Stimulated activated CD8-positive, alpha-beta memory T cell treated with anti-CD3 and anti-CD28 coated beads, Interleukin-2, amount 100 ng/mL, for 48 hours (primary cell): ENCODE measurements at places on chromosomes 2 and 18.

- no peak for DNase-seq
Measured at GRCh38 chr2:192498747-192499146, 304.0 kb upstream of the TMEFF2 start.

GRCh38 chr2:28915939-28916338, 21.5 kb downstream of the WDR43 start:
- DNase-seq: no peak

- DNase-seq: no peak
Measured at GRCh38 chr2:68646303-68646702, 2.9 kb downstream of the PROKR1 start.

GRCh38 chr2:47043142-47043890, 111.8 kb downstream of the STPG4 start:
- DNase-seq: no peak

- no peak for DNase-seq
Measured at GRCh38 chr2:65193446-65193845, 34.2 kb upstream of the ACTR2 start.

DNA sequence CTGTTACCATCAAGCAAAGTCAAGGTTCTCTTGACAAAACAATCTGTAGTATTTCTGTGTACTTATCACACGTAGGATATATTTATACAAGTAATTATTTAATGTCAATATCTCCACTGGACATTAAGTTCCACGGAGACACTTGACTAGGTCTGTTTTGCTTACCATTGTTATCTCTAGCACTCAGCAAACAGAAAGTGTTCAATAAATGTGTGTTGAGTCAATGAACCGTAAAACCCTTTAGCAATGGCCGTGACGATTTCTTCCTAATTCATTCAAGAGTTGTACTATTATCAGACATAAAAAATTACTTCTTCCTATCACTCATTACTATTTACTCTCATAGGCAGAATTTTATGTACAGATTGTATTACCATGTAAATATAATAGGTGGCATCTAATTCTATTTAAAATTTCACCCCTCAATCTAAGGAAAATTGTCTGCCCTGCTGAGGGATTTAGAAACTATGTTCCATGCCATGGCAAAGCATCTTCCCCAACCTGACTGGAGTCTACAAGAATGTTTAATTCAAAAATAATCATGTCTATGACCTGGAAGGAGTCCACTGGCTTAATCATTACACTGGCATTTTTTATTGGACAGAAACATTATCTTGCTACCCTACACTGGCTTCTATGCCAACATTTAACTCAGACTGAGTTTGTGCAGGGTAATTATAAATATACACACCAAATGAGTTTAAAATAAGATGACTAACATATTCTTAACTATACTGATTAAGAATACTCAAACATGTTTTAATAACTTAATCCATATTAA, 301.9 kb downstream of the ZEB2 start:
- no peak for DNase-seq

- no peak for DNase-seq
Measured at GRCh38 chr2:150732064-150732463, 244.6 kb upstream of the RND3 start.

DNA sequence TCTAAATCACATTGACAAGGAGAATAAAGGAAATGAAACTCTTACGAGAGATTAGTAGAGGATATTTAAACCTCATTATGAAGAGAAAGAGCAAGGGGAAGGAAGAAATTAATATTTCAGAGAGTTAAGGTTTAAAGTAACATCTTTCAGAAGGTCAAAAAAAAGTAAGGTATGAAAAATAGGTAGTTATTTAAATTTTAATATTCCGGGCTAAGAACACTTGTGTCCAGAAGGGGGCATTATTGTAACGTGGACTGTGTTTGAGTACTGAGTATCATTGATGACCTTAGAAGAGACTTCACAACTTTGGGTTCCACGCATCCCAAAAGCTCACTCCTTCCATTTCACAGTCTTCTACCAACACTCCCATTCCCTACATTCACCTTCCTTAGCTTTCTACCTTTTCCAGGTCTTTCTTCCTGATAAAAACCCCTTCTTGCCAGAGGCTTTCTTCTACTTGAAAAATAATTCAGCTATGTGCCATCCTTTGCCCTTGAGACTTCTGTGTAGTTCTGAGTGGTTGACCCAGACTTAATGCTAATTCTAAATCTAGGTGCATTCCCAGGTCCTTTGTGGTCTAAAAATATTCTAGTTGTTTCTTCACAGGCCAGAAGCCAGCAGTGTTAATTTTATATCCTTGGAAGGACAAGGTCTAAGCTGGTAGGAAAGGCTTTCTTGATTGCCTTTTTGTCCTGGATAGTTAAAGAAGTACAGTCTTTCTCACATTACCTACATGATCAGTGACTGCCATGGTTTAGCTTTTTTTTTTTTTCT, 16.5 kb downstream of the DYNC1I2 start:
- DNase-seq: no peak

DNA sequence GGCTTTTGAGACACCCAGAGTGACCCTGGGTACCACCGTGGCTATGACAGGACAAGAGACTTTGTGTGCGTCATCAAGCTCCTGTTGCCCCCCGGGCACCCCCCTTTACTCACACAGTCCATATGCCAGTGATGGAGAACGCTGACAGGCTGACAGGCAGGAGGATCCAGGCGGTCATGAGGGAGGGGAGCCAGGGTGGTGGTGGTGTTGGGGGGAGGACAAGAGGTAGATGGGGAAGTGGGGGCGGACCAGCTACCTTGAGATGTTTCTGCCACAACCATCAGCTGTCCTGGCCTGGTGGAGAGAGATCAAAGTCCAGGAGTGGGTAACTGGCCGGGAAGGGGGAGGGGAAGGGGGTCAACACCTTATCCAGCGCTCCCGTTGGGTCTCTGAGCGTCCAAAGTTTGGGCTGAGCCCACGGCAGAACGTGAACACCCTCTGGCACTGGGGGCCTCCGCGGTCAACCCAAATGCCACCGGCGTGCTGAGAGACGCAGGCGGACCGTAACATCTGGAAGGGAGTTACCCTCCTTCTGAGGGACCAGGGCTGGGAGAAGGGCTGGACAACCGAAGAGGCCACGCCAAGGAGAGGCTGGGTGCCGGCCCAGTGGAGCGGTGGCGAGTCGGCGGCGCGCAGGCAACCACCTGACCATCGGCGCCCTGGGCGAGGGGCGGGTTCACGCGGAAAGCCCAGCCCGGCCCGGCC, 575 bp downstream of the TMEM150A start:
- DNase-seq: no peak

- DNase-seq: no peak
Measured at GRCh38 chr2:215420471-215420935, 15.4 kb downstream of the FN1 start.

- DNase-seq: no peak
Measured at GRCh38 chr18:77108821-77109647, 23.5 kb downstream of the MBP start.

GRCh38 chr2:96663829-96664228, 21.3 kb downstream of the FER1L5 start:
- DNase-seq: no peak

- no peak for DNase-seq
Measured at GRCh38 chr2:173254659-173255058, 100.0 kb upstream of the CDCA7 start.

GRCh38 chr2:136106505-136106904, 11.4 kb downstream of the CXCR4 start:
- DNase-seq: no peak

DNA sequence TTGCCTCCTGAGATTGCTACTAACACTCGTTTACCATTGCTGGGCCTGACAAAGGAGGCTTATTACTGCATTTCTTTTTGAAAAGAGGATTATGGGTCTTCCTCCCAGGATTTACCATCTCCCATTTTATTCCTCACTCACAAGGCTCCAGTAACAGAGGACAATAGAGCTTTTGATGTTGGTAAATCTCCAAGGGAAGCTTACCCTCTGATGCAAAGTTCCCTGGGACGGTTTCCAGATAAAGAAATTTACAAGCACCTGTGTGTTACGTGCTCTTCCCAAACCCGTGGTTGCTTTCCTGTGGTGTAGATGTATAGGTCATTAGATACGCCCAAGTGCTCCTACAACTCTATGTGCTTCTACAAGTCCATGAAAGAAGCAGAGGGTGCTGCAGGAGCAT, 17.1 kb downstream of the VSNL1 start:
- no peak for DNase-seq

- no peak for DNase-seq
Measured at GRCh38 chr18:27253571-27253970, 68.5 kb upstream of the CHST9 start.

DNA sequence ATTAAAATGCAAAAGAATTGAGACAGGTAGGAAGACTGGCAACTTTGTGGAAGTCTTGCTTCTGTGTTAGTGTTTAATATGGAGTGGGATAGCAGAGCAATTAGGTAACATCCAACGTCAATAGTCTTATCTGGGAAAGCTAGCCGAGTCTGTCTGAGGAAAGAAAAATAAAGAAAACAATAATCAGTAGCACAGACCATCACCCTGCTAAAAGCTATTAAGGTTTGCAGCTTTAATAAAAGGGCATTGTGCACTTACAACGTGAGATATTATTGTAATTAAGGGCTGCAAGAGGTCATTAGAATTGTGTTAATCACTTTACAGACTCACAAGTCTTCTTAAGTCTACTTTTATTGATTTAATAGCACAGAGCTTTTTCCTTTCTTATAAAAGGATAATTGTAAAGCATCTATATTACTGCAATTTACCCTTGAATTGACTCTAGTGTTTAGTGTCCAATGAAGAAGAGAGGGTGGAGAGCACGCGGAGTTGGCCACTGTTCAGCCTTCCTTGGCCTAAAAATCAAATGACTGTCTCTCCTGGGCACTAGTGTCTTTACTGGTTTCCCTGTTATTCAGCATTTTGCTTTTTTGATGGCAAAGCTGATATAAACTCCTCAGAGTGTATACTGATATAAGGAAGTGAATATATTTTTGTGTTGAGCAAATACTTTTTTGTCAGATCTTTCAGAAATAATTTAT, 2.0 kb downstream of the CDH7 start:
- DNase-seq: no peak

- no peak for DNase-seq
Measured at GRCh38 chr2:18703555-18703954, 114.2 kb upstream of the NT5C1B start.

DNA sequence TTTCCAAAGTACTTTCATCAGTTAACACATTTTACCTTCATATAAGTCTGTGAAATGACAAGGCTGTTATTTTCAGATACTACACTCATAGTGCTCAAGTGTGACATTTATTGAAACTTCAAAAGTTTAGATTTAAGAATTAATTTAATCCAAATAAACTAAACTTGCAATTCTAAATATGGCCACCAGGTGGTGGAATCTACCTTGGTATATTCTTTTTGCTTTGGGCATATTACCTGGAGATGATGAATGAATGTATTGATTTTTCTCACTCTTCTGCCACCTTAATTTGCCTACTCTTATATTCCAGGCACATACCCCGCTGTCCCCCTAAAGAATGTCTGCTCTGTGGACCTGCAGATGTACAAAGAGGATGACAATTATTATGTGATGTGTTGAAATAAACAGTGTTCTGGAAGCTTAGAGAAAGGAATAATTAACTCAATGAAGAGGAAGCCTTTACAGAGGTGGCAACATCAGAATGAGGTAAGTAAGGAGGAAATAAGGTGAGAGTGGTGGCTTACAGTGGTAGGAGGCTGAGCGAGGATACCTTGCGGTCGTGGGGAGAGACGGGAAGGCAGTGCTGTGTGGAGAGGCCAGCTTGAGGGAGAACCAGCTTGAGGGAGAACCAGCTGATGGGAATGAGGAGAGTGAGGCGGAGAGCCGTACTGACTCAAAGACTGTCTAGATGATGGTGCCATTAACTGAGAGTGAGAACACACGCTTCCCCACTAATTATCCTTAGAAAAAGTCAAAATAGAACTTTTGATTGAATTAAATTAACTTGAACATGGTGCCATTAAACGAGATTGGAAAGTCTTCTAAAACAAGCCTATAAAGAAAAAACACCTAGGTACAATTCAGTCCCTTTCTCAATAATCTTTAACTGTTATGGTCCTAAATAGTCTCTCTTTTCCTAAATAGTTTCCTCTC, 179.5 kb downstream of the CELF4 start:
- no peak for DNase-seq

DNA sequence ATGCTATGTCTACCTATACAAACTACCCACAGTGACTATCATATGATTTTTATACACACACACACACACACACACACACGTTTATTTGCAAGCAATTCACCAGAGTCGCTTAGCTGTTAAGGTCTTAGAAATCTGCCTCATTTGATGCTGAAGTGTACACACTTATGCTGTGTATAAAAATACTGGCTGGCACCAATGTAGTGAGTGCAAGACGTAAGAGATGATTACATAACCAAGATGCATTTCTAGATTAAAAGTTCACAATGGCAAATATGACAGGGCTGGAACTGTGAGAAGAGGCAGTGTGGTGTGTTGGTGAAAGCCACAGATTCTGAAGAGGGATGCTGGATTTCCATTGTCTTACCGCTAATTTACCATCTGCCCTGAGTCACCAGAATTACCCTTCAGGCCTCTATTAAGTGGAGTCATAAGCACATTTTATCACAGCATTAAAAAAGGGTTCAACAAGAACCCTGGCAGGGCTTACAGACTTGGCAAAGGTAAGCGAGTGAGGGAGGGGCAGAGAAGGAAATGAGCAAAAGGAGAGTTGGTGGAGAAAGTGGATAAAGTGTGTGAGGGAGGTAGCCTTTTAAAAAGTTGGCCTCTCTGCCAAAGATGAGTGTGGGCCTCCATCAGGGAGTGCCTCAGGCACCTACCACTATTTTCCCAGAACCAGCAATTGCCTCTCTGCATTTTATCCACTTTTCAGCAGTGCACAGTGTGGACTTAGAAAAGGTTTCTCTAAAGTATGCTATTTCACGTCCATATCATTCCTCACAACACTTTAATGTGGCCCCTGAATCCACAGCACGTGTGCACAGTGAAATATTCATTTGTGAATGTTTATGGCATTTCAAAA, 21.5 kb downstream of the MEIS1 start:
- DNase-seq: no peak

DNA sequence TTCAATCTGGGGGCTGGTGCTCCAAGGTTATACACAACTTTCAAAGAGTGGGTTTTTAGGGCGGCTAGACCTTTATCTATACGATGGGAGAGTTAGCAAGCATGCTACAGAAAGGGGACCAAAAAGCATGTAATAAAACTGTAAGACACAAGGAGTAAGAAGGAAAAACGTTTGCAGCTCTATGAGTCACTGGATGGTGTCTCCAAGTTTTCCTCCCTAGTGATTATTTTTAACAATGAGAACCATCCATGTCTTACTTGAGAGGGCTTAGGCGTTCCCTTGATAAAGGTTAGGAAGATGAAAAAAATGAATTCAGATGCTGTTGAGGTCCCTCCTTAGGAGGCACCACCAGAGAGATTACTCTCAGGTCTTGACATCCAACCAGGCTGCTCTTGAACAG, 75.9 kb downstream of the HRH4 start:
- DNase-seq: no peak
